Muscle of leg (tissue), 16 donors: ENCODE measurements at places on chromosomes 6 and 20.

DNA sequence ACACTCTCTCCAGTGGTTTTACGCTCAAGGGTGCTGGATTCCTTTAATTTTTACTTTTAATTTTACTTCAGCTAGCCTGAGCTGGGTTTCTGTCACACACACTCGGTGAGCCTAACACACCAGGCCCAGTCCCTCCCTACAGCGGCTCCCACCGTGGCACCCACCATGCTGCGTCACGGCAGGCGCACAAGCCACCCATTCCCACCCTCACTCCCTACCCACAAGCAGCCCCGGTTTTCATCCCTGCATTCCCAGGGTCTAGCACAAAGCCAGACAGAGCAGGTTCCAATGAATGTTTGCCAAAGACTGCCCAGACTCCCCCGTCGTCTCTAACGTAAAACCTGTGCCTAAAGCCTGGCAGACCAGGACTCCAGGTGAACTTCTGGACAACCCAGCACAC lies 50.3 kb downstream of the MYH7B start:
- DNase-seq: no peak

DNA sequence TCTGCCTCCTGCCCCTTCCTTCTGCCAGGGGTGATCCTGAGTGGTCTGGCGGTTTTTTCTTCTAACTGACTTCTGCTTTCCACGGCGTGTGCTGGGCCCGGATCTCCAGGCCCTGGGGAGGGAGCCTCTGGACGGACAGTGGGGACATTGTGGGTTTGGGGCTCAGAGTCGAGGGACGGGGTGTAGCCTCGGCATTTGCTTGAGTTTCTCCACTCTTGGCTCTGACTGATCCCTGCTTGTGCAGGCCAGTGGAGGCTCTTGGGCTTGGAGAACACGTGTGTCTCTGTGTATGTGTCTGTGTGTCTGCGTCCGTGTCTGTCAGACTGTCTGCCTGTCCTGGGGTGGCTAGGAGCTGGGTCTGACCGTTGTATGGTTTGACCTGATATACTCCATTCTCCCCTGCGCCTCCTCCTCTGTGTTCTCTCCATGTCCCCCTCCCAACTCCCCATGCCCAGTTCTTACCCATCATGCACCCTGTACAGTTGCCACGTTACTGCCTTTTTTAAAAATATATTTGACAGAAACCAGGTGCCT lies 10.2 kb downstream of the SLC29A1 start:
- DNase-seq: no peak

DNA sequence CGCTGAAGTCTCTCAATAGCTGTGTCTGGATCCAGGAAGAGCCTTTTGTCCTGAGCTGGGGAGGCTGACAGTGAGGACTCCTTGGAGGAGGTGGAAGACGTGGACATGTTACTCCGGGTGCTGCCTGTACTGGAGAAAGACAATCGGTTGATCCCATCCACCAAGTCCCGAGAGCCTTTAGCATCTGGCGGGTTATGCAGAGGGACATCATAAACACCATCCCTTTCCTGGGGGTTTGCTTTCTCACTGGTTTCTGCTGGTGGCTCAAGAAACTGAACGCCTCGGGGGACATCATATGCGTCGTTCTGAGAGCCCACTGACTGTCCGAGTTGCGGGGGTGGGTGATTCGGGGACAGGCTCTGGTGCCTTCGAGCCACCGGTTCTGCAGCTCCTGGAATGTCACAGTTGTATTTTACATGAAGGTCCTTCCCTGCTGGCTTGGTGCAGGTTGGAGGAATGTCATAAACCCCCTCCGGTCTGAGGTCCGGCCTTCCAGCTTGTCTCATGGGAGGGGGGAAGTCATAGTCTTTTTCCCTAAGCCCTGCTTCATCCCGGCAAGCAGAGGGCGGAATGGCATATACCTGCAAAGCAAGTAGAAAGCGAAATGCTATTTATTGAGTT lies 41.7 kb downstream of the NEDD9 start:
- no peak for DNase-seq

GRCh38 chr6:26286168-26286877 lies 78.7 kb upstream of the BTN3A2 start:
- DNase-seq: peak; percentile 95

GRCh38 chr6:89409461-89410035 lies 2.5 kb downstream of the RRAGD start:
- DNase-seq: peak; percentile 21
